ENCODE measurements at places on chromosomes 13 and 19.

GRCh38 chr13:79590394-79590676, 109.4 kb downstream of the NDFIP2 start:
- no peak overlapping the region for H3K4me3 ChIP-seq
- no peak for DNase-seq
- no peaks in the 10 kb centered on the region for H3K27me3 ChIP-seq
- H3K36me3 ChIP-seq, result no peaks in the 10 kb centered on the region

DNA sequence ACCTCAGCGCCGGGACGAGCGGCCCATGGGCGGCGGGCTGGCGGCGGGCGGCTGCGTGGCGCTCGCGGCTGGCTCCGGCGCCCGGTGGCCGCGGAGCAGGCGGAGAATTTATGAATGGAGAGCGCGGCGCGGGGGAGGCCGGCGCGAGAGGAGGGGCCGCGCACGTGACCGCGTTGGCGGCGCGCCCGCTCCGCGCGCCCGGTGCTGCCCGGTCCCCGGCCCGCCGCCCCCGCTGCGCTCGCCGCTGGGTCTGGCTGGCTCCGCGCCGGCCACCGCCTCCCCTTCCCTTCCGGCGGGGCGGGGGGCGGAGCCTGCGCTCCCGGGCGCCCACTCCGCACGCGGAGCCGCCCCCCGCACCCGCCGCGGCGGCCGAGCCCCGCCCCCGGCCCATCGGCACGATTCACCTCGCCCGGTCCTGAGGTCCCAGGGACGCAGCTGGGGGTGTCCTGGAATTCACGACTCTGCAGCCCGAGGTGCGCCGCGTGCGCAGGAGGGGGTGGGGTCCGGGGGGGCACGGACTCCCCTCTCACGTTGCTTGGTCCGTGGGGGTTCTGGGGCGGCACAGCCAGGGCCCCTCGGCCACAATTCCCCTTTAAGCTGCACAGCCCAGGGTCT, at the start of gene CBARP:
Gene CBARP, minus strand, starts transcription at position 252 of the 615 bp plus-strand sequence. CDS start 1,905 bp downstream, outside the sequence.
- H3K4me1 ChIP-seq, result peaks cover 55% of the 10 kb centered on the region
- H3K27me3 ChIP-seq, result peaks cover 6% of the 10 kb centered on the region
- DNase-seq, result no peak
- H3K4me3 ChIP-seq, result peak within 1 kb of the TSS; percentile 16

DNA sequence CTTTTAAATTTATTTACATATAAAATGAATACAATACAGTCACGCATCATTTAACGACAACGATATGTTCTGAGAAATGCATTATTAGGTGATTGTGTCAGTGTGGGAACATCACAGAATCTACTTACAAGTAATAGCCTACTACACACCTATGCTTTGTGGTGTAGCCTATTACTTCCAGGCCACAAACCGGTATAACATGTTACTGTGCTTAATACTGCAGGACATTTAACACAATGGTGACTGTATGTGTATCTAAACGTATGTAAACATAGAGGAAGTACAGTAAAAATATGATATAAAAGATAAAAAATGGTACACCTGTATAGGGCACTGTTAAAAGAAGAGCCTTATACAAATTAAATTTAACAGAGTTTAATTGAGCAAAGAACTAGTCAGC, 62.4 kb upstream of the KLHL1 start:
- DNase-seq, result no peak
- H3K4me1 ChIP-seq, result no peaks in the 10 kb centered on the region
- no peaks in the 10 kb centered on the region for H3K27me3 ChIP-seq

DNA sequence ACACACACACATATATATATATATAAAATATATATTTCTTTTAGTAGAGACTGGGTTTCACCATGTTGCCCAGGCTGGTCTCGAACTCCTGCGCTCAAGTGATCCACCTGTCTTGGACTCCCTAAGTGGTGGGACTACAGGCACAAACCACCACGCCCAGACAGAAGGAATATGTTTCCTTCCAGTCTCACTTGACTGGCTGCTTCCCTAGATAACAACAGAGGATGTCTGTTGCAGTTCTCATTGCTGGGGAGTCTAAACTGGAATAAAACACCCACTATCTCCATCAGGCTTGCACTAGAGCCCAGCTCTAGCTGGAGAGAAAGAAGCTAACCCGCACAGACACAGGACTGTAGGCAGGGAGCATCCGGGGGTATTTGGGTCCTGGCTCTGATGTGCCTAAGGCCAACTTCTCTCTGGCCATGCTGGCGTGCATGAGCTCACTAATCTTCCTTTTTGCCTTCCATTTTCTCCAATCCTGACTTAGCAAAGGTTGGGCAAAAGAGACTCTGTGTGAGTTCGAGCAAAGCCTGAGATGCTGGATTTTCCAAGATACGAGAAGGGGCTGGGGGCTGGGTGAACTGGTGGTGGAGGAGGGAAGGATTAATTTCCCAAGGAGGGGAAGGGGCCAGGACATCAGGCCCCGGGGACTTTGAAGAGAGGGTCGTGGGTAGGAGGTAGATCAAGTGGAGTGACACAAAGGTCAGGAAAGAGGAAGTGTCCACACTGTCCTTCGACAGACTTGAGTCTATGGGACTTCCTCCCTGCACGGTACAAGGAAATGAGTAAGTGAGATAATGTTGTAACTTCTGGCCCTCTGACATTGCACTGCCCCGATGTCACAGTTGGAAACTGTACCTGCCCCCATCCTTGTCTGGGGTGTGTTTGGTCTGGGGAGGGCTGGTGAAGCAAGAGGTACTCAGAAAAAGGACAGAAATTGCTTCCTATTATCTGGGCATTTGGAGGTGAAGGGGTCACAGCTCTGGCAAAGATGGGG, 22.5 kb upstream of the ALOX5AP start:
- DNase-seq, result peak; percentile 71
- H3K27me3 ChIP-seq, result no peaks in the 10 kb centered on the region
- H3K4me1 ChIP-seq, result peaks cover 5% of the 10 kb centered on the region
- H3K4me3 ChIP-seq, result no peak overlapping the region
- H3K36me3 ChIP-seq, result no peaks in the 10 kb centered on the region

GRCh38 chr13:22168437-22169190, 497.7 kb downstream of the FGF9 start:
- no peak overlapping the region for H3K27ac ChIP-seq
- H3K27me3 ChIP-seq, result no peaks in the 10 kb centered on the region
- no peak overlapping the region for H3K4me3 ChIP-seq
- H3K4me1 ChIP-seq, result no peaks in the 10 kb centered on the region
- H3K36me3 ChIP-seq, result no peaks in the 10 kb centered on the region

DNA sequence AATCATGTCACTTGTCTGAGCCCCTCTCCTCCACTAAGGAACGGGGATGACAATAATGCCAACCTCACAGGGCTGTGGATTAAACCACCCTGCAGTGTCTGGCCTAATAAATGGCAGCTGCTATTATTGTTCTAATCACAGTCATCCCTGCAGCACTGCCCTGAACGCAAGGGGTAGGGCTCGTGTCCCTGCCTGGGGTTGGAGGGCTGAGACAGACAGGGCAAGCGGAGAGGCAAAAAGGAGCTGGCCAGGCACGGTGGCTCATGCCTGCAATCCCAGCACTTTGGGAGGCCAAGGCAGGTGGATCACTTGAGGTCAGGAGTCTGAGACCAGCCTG, 10.2 kb upstream of the KPTN start:
- H3K27me3 ChIP-seq, result no peaks in the 10 kb centered on the region
- H3K36me3 ChIP-seq, result peaks cover 78% of the 10 kb centered on the region
- H3K4me3 ChIP-seq, result no peak overlapping the region
- H3K27ac ChIP-seq, result no peak overlapping the region
- no peak for DNase-seq

DNA sequence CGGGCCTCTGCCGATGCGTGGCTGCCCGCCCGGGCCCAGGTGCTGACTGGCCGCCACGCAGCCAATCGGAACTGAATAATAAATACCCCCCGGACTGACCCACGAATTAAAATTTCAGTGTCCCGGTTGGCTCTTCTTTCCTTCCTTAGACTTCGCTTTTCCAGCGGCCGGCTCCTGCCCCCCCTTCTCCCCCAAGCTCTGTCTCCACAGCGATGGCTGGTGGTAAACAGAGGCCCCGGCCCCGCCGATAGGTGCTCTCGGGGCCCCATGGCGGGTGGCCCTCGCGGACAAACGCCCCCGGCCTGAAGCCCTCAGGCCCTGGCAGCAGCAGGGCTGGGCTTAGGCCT, 2.6 kb downstream of the ZBTB7A start:
- H3K27ac ChIP-seq, result peak overlapping the region; percentile 80
- peaks cover 70% of the 10 kb centered on the region for H3K4me1 ChIP-seq
- no peak for DNase-seq
- H3K27me3 ChIP-seq, result no peaks in the 10 kb centered on the region

- H3K27me3 ChIP-seq, result no peaks in the 10 kb centered on the region
- no peaks in the 10 kb centered on the region for H3K36me3 ChIP-seq
- peak overlapping the region; percentile 49 for H3K4me3 ChIP-seq
- no peak overlapping the region for H3K27ac ChIP-seq
These were observed 33.8 kb upstream of the SACS start for GRCh38 chr13:23467048-23467931.

DNA sequence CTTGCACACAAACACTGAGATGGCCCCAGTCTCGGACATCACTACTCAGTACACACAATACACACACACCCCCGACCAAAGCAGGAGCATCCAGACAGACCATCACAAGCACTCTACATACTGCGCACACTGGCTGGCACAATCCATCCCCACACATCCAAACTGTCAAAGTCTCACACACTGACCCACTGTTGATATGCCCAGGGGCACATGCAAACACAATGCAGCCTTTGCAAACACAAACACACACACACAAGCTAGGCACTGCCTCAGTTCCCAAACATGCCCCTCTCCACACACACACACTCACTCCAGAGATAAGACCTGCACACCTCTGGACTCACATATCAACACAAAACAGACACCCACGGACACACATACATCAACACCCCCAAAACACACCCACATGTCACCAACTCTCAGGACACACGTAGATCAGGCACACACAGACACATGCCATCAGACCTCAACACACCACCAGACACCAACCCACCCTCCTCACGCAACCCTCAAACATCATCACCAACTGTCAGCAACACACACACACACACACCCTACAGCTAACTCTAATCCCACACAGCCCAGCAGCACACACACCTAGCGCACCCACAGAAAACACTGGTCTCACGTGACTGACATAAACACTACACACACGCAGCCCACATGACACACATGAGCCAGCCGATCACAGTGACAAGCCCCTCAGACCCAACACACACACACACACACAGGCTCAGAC, 1.9 kb downstream of the BBC3 start:
- H3K27ac ChIP-seq, result peak overlapping the region; percentile 53
- no peaks in the 10 kb centered on the region for H3K36me3 ChIP-seq
- peak; percentile 62 for DNase-seq
- H3K4me3 ChIP-seq, result peak overlapping the region; percentile 76

DNA sequence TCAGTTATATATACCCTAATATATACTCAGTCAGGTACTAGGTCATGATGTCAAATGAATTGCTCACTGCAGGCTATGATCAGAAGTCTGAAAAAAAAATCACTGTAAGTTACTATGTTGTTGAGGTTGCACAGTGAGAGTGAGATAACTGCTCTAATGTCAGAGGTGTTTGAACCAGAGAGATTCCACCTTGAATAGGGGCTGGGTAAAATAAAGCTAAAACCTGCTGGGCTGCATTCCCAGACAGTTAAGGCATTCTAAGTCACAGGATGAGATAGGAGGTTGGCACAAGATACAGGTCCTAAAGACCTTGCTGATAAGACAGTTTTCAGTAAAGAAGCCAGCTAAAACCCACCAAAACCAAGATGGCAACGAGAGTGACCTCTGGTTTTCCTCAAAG, 10.2 kb downstream of the EPSTI1 start:
- no peak for DNase-seq
- H3K4me3 ChIP-seq, result no peak overlapping the region
- no peaks in the 10 kb centered on the region for H3K27me3 ChIP-seq
- peaks cover 5% of the 10 kb centered on the region for H3K4me1 ChIP-seq
